NCI-H226 (cell line): ENCODE measurements at places on chromosomes 3 and 15.
A peak's percentile ranks its signal among the peaks of the same experiment; 100 is the strongest.

GRCh38 chr15:49718234-49718633 is 97.4 kb downstream of the DTWD1 start:
- no peak for DNase-seq

- no peak for DNase-seq
These were observed 241.8 kb upstream of the MCTP2 start for GRCh38 chr15:93989440-93989998.

DNA sequence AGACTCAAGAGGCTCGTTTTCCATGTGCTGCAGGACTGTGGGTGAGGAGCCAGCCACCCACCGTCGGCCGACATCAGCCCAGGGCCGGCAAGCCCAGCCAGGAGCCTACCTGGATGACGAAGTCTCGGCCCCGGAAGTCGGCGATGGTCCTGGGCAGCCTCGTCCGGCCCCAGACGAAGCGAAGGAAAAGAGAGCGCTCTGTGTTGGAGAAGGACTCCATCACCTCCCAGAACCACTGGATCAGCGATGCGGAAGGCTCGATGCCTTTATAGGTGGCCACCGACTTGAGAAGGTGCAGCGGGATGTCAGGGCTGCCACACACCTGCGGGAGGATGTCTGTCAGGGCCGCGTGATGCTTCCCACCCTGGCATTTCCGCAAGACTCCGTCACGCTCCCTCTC is 13.8 kb upstream of the OCA2 start:
- no peak for DNase-seq

GRCh38 chr3:157282261-157283191 is 122.6 kb upstream of the CCNL1 start:
- peak; percentile 65 for DNase-seq

GRCh38 chr3:27507111-27507510 is 22.9 kb upstream of the SLC4A7 start:
- no peak for DNase-seq

DNA sequence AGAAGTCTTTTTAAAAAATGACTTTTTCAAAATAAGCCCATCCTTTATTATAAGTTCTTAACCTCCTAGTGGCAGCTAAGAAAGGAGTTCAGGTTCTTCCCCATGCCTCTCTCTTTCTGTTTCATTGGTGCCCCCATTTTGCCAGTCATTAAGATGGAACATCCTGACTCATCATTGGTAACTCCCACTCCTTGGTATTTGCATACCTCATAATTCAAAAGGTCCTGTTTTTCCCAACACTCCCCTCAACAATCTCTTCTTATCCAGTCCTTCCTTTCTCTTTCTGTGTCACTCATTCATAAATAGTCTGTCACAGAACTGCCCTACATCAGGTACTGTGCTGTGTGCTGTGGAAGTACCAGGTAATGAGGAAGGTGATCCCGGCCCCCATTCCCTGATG is 394.0 kb downstream of the FOXP1 start:
- DNase-seq, result peak; percentile 42

DNA sequence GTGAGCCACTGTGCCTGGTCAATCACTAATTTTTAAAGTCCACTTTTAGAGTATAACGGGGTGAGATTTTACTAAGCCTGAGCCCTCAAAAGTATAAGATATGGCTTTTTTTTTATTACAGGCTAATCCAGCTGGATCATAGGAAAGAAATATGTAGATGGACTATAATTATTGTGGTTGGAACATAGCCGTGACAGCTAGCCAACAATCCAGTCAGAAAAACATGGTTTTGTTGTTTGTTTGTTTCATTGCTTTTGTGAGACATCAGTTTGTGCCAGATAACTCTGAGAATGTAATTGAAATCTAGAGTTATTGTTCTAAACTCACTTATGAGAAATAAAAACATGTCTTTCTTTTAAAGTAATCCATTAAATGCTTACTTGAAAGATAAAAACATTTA is 37.3 kb upstream of the ATOSA start:
- no peak for DNase-seq

DNA sequence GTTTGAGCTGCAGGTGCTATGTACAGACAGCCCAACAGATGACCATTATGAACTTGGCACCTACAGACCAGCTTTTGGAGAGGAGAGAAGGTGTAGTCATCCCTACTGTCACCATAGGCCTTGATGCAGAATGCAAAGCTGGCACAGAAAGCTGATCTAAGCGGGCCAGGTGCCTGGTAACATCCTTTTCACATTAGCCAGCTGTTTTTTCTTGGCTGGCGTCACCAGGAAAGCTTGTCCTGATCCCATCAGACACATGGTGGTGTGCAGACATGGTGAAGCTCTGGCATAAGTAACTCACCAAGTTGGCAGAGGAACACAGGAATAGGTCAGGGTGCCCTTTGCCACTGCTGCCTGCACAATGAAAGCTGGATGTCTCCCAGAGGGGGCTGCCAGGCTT is 97.2 kb upstream of the MB21D2 start:
- no peak for DNase-seq

DNA sequence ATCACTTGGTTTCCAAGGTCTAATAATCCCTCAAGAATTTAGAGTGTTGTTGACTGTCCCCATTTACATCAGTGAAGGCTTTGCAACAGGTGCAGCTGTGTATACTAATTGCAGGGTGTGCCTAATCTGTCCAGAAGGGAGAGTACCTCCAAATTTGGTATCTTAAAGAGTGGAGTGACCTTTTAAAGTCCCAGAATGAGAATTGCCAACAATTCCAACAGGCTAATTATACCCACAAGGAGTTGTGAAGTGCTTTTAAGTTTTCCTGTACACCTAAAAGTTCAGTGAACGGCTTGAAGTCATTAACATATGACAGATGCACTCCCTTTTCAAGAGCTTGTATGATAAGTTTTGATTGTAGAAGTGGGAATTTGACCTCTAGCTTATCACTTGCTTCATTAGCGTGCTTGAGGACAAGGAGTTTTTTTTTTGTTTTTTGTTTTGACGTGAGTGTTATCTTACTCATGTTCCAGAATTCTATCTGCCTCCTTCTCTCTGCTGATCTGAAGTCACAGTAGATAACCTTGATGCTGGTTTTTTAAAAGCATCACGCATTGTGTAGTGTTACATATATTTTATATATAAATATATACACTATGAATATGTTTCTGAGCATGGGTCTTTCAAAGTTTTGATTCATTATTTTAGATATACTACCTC is 26.3 kb downstream of the CDIN1 start:
- DNase-seq, result no peak

DNA sequence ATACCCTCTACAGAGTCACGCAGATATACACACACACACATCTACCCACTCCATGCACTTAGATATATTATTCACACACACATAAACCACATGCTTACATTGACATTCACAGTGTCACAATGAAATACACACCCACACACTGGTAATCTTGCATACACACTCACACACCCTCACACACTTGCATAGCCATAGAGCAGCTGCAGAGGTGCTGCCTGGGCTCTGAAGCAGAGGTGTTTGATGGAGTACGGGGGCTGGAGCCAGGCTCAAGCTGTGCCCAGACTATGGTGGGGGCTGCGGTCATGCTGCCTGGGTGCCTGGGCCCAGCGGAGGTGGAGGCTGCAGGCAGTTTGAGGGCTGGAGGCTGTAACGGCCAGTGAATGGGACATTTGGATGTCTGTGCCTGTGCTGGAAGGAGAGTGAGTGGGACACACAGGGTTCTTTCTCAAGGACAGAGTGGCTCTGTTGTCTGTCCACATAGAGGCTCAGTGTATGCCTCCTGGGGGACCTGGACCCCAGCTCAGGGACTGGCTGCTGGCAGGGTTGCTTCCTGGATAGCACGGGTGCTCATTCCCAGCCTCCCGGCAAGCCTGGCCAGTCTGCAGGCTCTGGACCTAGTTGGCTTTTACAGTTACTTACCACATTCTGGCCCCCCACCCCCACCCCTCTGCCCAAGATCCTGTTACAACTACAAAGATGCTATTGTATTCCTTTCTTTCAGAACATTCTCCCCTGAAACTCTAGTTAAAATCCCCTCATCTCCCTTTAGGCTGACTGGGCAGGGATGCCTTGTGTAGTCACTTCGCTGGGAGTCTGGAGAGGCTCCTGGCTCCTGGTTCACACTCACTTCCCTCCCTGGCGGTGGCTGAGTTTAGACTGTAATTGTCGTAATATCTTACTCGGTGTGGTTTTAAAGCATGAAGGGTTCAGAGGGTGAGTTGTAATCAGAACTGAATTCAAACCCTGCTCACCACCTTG is 12.5 kb downstream of the GASK1A start:
- no peak for DNase-seq

DNA sequence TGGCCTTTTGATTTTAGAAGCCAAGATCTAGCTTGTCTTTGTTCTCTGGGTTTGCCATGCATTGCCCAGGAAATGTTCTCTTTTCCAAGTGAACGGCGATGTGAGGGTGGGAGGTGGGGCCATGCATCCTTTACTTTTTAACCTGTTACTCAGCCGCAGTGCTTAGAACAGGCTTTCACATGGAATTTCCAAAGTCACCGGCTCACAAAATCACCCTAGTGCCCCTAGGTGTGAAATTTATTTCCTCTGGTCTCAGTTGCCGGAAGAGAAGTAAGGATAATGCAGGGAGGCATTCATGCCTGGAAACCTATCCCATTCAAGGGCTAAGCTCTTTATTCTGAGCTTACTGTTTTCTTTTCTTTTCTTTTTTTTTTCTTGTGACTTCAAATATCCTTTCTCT is 93.2 kb downstream of the CACNA2D3 start:
- DNase-seq, result no peak

DNA sequence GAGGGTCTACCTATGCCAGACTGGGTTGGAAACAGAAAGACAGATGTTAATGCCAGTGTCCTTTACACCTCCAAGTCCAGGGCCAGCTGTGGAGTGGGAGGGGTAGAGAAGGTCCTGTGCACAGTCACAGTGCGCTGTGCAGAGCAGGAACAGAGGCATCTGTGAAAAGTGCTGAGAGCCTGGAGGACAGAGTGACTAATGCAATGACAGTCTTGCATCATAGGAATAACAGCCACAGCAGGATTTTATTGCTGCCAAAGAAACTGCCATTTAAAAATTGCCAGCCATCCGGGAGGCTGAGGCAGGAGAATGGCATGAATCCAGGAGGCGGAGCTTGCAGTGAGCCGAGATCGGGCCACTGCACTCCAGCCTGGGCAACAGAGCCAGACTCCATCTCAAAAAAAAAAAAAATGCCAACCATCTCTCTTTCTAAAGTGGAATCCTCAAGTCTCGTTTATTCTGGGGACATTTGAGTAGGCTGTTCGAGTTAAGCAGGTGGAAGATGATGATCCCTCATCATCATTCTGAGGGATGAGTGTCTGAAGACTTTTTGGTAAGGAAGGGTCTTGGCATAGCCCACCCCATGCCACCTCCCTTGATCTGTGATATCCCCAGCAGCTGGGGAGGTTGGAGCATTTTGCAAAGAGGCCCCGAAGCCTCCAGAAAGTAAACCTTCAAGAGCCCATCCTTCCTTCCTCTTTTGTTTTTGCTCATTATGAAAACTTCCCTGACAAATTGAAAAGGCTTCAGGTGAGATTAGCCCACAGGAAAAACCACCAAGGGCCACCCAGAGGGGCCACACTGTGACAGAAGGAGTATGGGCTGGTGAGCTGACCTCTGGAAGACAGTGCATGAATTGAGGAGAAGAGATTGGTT is 7.7 kb downstream of the CCR2 start:
- no peak for DNase-seq

GRCh38 chr3:62965311-62965710 is 90.1 kb upstream of the CADPS start:
- DNase-seq, result no peak

GRCh38 chr15:64635499-64636495 is 139.6 kb downstream of the RBPMS2 start:
- peak; percentile 90 for DNase-seq

DNA sequence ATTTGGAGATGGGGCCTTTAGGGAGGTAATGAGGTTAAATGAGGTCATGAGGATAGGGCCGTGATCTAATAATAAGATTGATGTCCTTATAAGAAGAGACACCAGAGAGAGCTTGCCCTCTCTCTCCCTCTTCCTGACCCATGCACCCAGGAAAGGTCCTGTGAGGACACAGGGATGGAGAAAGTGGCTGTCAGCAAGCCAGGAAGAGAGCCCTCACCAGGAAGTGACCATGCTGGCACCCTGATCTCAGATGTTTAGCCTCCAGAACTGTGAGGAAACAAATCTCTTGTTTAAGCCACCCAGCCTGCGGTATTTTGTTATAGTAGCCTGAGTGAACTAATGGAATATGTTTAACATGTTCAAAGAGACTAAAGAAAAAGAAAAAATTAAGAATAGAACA is 15.3 kb upstream of the GNB5 start:
- no peak for DNase-seq

- DNase-seq, result no peak
These were observed at the start of gene TMEM108 for GRCh38 chr3:133038089-133038730. TSS of gene TMEM108 (plus strand) at chr3:133038391.
